ENCODE measurements at places on chromosomes 16 and 17.
A peak's percentile ranks its signal among the peaks of the same experiment; 100 is the strongest.

- DNase-seq: no peak
Measured at GRCh38 chr17:67080804-67081203, 36.5 kb downstream of the CACNG1 start.

DNA sequence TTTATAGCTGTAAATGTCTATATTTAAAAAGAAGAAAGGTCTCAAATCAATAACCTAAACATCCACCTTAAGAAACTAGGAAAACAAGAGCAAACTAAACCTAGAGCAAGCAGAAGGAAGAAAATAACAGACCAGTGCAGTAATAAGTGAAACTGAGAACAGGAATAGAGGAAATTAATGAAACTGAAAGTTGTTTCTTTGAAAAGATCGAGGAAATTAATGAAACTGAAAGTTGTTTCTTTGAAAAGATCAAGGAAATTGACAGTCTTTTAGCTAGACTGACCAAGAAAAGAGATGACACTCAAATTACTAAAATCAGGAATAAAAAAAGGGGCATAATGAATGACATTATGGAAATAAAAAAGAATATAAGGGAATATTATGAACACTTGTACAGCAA lies 46.4 kb downstream of the SLFN5 start:
- no peak for DNase-seq

DNA sequence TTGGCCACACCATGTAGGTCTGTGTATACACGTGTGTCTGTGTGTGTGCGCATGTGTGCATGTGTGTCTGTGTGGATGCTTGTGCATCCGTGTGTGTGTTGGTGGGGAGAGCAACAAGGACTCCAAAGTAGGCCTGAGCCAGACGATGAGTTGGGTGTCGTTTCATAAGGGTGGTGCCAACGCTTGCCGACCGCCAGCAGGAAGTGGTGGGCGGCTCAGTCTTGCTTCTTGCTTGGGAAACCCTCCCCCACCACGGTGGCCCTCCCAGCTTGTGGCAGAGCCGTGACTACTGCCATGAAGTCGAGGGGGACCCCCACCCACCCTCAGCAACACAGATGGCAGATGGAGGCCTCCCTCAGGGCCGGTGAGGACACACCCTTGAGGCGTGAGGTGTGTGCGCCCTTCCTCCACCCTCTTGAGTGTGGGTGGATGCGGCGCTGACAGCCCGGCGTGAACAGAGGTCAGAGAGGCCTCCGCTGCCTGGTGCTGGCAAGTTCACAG lies 17.5 kb downstream of the SBK1 start:
- DNase-seq: no peak

DNA sequence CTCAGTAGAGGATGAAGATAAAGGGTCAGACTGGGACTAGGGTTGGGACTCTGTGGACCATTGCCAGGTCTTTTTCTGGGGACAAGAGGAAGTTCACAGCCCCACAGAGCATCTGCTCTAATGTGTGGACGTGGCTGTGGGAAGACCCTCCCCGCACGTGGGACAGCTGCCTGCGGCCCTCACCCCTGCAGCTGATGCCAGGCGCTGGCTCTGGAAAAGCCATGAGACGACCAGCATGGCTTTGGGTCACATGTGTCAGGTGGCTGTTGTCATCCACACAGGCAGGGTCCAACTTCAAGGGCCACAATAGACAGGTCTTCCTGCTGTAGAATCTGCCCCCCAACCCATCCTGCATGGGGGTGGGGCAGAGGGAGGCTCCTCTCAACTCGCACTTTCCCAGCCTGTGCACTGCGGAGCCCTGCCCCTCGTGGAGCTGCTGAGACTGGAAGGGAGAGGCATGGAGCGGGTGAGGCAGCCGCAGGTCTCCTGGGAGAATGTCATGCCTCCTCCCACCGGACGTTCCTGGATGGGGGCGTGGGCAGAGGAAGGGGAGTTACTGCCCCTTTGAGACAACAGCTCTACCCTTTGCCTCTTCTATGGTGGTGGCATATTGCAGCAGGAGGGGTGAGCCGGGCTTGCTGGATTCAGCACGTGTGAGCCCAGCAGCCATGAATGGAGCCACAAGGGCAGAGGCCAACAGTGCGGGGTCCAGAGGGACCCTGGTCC lies 53.4 kb downstream of the PIMREG start:
- no peak for DNase-seq

- DNase-seq: no peak
Measured at GRCh38 chr16:79648826-79649225, 48.3 kb upstream of the MAF start.

GRCh38 chr17:62715882-62716390 lies 88.5 kb downstream of the MRC2 start:
- no peak for DNase-seq

DNA sequence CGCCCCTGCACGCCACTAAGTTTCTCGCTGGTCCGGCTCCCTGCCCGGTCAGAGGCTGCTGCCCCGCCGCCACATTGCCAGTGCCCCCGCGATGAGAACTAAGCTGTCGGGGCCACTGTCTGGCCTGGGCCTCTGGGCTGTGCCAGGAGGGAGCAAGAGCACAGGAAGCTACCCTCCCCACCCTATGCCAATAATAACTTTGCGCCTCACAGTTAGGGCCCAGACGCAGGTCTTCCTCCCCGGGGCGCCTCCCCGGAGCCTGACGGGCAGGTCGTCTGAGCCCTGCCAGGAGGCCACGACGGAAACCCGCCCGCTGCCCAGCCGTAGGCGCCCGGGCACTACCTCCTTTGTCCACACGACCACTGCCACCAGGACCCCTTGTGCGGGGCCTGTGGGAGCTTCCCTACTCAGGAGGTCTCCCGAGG lies 1.5 kb downstream of the ZFPM1 start:
- DNase-seq: no peak

- DNase-seq: no peak
Measured at GRCh38 chr17:7258731-7259554, 3.3 kb downstream of the CLDN7 start.

DNA sequence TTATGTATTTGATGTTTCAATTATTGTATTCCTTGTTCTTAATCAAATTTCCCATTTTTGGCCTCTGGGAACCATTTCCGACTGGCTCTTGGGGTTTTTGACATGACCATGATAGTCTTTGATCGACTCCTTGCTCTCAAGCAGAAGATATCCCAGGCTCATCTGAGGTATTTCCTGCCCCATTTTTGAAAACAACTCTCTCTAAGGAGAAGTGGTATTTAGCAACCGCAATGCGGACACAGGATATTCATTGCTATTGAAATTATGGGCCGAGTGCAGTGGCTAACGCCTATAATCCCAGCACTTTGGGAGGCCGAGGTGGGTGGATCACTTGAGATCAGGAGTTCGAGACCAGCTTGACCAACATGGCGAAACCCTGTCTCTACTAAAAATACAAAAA lies 5.5 kb downstream of the TANGO6 start:
- DNase-seq: no peak

GRCh38 chr17:30278032-30278431 lies 13.7 kb downstream of the BLMH start:
- DNase-seq: no peak

DNA sequence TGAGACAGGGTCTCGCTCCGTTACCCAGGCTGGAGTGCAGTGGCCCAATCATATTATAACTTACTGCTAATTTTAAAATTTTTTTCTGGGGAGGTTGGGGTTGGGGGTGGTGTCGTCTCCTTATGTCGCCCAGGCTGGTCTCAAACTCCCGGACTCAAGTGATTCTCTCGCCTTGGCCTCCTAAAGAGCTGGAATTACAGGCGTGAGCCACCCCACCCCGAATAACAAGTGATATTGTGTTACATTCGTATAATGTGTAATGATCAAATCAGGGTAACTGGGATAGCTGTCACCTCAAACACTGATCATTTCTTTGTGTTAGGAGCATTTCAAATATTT lies 16.2 kb upstream of the KPNA2 start:
- no peak for DNase-seq

DNA sequence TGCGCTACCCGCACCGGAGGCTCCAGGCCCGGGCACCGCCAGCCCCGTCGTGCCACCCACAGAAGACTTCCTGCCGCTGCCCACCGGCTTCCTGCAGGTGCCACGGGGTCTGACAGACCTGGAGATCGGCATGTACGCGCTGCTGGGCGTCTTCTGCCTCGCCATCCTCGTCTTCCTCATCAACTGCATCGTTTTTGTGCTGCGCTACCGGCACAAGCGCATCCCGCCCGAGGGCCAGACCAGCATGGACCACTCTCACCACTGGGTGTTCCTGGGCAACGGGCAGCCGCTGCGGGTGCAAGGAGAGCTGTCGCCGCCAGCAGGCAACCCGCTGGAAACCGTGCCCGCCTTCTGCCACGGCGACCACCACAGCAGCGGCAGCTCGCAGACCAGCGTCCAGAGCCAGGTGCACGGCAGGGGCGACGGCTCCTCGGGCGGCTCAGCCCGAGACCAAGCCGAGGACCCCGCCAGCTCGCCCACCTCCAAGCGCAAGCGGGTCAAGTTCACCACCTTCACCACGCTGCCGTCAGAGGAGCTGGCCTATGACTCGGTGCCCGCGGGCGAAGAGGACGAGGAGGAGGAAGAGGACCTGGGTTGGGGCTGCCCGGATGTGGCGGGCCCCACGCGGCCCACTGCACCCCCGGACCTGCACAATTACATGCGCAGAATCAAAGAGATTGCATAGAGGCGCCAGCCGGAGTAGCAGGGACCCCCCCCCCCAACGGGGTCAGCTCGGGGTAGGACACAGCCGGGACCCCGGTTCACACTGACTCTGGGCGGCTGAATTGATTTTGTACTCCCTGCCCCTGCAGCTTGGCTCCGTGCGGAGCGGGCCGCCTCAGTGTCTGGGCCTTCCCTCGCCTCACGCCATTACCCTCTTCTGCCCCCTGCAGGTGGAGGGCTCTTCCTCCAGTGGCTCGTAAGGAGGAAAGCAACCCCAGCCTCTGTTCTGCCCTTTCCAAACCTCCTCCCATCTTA lies 58.5 kb downstream of the TMEM132E start:
- peak; percentile 10 for DNase-seq

DNA sequence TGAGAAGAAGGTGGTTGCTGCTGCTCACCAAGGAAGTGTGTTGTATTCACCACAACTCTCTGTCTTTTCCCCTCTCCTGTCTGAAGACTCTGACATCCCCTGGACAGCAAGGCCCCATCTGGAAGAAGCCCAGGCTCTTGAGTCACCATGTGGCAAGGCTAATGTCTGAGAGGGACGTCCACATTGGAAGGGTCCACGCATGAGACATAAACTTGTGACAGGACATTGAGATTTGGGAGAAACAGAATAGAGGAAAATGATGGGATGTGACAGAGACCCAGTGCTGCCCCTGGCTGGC lies 176.5 kb downstream of the IRF8 start:
- no peak for DNase-seq

- no peak for DNase-seq
Measured at GRCh38 chr17:2929881-2930533, 133.4 kb downstream of the OR1D5 start.

GRCh38 chr17:9150446-9151090 lies 129.3 kb downstream of the NTN1 start:
- no peak for DNase-seq

- no peak for DNase-seq
Measured at GRCh38 chr17:17119533-17119932, 77.3 kb downstream of the MPRIP start.

DNA sequence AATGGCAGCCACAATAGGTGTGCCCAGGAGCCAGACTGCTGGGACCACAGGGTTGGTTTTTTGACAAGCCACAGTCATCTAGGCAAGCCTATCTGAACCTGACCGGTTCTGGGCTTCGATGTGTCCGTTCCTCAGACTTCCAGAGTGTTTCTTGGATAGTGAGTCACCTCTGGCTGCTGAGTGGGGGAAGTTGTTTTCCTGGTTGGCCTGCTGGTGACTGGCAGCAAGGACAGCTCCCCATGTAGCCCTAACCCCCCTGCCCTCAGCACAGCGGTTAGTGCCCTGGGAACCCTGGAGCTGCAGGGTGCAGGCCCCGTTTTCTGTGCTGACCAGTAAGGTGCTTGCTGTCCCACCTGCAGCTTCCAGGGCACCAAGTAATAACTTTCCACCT lies 65.5 kb downstream of the PLD6 start:
- DNase-seq: no peak

DNA sequence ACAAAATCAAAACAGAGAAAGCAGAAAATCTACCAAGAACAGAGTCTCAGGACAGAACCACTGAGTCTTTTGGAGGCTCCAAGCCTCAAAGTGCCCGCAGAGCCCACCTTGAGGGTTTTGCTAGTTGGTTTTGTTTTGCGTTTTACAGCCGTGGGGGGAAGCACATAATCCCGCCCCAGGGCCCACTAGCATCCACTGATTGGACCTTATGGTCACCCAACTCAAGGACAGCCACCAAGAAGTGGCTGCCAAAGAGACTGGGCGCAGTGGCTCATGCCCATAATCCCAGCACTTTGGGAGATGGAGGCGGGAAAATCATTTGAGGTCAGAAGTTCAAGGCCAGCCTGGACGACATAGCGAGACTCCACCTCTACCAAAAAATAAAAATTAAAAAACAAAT lies 9.9 kb downstream of the ALOX15B start:
- DNase-seq: no peak

DNA sequence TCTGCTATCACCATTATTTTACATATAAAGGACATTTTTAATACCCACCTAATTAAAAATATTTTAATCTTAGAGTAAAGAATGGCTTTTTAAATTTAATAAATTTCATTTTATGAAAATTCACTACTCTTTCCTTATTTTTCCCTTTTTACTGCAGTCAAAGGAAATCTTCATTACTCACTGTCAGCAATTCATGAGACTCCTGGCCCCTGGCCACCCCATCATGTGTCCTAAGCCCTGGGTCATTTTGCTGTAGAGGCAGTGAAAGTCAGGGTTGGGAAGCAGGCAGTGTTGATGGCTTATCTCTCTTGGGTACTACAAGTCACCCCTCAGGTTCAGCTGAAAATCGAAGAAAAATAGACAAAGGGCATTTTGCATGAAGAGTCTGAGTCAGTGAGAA lies 468.6 kb upstream of the CCL2 start:
- DNase-seq: no peak

- DNase-seq: no peak
Measured at GRCh38 chr16:66129196-66129595, 237.3 kb upstream of the CDH5 start.

DNA sequence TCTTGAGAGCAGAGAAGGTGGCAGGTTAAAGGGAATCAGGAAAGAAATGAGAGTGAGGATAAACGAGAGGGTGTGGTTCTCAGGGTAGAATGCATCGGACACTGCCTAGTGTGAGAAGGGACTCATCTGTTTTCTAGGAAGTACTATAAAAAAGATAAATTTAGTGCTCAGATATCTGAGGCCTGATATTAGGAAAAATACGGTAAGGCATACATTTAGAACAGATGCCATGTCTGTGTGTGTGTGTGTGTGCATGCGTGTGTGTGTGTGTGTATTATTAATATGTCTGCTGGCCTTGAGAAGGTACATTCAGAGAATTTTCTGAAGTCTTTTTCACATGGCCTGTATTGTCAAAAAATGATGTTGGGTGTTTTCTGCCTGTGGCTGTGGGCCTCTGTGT lies 414.8 kb downstream of the MAF start:
- no peak for DNase-seq

GRCh38 chr16:24670623-24671454 lies 58.6 kb upstream of the TNRC6A start:
- no peak for DNase-seq

- no peak for DNase-seq
Measured at GRCh38 chr17:82879241-82879640, 39.4 kb upstream of the ZNF750 start.
